Heart right ventricle (tissue), 16 donors: ENCODE measurements at places on chromosomes 2 and 18. TPM values are rescaled to one million over a fixed set of nuclear protein-coding genes. Genes with fewer than 3 reads are reported as not detected.

DNA sequence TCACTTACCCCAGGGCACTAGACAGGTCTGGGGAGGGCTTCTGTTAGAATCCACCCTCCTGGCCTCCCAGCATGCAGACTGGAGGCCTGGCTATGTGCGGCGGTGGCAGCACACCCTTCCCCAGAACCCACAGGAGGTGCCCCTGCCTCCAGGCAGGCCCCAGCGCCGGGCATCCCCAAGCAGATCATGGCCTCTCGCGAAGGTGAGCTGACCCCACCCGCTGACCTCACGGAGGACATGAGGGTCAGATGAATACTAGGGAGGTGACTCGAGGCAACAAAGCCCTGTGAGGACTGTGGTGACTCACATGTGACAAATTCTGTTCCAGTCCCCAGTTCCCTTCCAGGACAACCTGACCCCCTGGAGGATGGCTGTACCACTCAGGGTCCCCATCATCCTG is 1.9 kb downstream of the MAB21L4 start:
- DNase-seq, result no peak

DNA sequence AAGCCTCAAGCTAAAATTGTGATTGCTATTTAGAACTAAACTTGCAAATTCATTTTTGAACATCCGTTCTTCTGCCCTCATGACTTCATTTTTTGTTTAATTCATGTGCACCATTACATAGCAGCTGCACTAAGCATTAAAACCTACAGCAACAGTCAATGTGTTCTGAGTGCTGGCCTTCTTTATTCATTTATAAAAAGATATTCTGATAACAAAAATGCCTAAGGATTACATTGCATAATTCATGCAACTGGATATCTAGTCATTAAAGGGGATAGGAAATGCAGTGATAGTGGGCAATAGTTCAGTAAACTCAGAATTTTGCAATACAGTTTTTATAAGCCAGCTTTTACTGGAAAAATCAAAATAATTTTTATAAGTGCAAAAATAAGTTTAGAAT is 294.4 kb upstream of the EPC2 start:
- DNase-seq, result no peak

DNA sequence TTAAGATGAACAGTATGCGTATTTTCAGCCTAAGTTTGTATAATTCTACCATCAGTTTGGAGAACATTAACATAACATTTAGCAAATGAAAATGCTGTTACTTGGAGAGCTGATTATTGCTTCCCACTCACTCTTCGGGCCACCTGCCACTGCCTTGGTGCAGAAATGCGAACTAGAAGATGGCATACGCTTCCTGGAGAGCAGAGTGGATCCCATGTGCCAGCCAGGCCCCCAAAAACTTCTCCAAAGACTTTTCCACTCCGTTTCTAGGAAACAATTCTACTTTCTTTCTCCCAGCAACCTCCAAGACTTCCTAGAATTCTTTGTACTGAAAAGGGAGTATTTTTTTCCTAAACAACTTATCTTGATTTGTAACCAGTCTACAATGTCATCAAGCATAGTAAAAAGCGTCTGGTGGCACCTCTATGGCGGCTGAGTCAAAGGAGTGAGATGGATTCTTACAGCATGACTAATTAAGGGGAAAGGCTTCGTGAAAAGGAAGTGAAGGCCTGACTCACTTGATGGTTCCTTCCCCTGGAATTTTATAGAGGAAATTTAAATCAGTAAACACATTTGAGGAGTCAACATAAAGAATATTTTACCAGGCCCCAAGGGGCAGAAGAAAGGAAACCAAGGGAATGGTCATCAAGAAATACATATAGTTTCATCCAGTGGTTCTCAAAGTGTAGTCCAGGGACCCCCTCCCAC is 36.6 kb downstream of the FEZ2 start:
- no peak for DNase-seq

GRCh38 chr2:158047156-158047611 is 54.5 kb upstream of the UPP2 start:
- DNase-seq, result no peak

DNA sequence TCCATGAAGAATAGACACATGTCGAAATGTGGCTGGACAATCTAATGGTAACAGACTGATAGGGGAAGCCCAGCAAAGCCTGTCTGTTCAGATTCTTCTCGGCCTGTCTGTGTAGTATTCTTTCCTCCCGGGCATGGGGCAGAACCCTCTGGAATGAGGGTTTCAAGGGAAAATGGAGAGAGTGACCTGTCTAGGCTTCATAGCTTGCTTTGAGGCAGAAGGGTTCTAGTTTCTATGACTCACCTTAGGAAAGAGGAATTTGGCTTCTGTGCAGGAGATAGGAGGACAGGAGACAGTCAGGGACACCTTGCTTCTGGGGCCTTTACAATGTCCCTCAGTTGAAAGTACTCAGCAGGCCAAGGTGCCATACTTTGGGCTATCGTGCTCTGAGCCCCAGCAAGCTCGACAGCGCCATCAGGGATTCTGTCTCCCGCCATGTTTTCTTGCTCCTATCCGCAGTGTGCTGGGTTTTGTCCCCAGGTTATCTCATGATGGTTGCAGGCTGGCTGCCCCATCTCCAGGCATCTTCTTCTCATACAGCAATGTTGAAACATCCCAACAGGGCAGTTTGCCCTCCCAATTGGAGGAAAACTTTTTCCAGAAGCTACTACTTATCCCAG is 74.7 kb upstream of the TLK1 start:
- DNase-seq, result no peak

DNA sequence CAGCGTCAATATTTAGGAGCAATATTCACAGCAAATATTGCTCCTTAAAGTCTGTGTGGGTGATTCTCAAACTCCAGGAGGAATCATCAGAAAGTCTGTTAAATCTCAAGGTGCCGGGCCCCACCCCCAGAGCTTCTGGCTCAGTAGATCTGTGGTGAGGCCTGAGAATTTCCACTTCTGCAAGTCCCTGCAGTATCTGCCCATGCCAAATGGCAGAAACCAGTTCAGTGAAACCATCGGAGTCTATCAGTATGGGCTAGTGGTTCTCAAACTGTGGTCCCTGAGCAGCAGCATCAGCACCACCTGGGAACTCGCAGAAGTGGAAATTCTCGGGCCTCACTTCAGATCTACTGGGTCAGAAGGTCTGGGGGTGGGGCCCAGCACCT is 202.9 kb downstream of the SLC4A3 start:
- DNase-seq, result no peak

- DNase-seq, result no peak
Measured at GRCh38 chr2:234241656-234242458, 191.4 kb downstream of the SPP2 start.

The TSPYL6 gene
- not detected for total RNA-seq

DNA sequence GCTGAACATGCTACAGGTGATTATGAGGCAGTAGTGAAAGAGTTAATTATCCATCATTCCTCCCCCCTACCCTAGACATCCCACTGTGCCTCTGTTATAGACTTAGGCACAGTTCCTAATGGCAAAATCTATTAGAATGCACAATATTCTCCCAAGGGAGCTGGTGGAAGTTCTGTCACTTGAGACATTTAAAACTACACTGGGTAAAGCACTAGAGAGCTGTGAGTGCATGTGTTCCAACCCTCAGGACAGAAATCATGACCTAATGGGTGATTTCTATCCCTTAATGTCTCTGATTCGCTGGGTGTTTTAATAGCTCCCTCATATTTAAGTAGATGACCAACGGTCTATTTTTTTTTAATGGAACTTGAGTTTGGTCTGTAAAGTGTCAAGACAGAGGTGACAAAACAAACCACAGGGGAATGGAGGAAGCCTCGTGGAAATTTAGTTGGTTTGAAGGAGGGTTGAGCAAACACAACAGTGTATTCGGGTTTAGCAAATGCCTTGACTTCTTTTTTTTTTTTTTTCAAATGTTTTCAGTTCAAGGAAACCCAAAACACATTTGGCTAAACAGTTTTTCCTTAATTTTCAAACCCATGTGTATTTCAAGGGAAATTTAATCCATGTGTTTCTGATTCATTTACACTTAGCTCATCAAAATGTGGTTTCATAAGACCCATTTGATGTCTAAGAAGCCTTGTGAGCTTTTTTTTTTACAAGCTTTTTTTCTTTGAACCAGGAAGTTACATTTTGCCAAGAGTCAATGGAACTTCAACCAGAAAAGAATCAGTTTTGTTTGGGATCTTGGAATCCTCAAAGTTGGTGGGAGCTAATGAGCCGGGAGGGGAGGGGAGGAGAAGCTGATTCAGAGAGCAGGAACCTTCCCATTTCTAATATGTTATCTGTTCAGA is 665.1 kb upstream of the ZEB2 start:
- DNase-seq, result no peak

GRCh38 chr18:8707556-8708300 is 2.4 kb downstream of the MTCL1 start:
- DNase-seq, result no peak
